ENCODE measurements at places on chromosomes 12 and 14.

- no peak for DNase-seq
These were observed 253.1 kb downstream of the CCDC91 start for GRCh38 chr12:28443337-28443736.

GRCh38 chr12:49260166-49260565 lies 4.7 kb upstream of the TUBA1C start:
- peak; percentile 13 for DNase-seq

- no peak for DNase-seq
These were observed 843.2 kb downstream of the GALC start for GRCh38 chr14:87149583-87150354.

DNA sequence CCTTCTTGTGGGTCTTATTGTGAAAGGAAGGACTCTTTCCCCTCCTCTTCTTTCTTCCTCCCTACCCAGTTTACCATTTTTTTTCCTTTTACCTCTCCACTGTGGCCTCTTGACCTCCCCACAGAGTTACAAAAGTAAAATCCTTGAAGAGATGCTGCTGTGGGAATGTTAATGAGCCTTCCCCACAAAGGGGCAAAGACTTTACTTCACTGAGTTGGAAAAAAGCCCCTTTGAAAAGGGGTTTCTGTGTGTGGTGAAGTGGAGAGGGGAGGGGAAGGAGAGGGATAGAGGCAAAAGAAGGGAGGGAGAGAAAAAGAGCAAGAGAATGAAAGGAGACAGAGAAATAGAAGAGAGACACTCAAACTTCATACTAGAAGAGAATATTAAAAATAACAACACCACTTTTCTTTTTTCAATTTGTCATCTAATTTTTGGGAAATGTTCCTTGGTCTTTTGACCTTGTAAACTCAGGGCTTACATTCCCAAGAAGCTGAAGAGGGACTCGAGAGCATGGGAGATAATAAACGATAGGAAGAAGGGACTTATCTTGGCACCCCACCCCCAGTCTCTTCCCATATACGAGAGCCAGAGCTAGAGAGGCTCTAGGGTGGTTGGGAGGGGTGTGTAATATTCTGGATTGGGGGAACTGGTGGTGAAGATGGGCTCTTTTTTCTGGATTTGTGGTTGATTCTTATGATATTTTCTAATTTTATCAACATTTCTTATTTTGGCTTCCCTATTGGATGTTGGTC lies 13.2 kb upstream of the SALL2 start:
- DNase-seq, result no peak

DNA sequence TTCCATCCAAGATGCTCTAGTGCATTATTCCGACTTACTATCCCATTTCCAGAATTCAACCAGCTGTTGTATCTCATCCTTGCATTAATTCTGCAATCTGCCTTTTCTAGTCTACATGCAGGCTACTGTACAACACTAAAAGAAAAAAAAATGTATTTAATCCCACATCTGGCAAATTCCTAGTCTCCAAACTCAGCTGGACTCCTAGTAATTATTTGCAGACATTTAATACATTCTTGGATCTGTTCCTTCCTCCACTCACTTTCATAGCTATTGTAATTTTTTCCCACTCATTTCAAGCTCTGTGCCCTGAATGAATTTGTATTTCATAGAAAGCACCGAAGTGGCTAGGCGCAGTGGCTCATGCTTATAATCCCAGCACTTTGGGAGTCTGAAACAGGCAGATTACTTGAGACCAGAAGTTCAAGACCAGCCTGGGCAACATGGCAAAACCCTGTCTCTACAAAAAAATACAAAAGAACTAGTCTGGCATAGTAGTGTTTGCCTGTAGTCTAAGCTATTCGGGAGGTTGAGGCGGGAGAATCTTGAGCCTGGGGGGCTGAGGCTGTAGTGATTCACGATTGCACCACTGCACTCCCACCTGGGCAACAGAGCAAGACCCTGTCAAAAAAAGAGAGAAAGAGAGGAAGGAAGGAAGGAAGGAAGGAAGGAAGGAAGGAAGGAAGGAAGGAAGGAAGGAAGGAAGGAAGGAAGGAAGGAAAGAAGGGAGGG lies 39.5 kb upstream of the YAF2 start:
- DNase-seq, result no peak

DNA sequence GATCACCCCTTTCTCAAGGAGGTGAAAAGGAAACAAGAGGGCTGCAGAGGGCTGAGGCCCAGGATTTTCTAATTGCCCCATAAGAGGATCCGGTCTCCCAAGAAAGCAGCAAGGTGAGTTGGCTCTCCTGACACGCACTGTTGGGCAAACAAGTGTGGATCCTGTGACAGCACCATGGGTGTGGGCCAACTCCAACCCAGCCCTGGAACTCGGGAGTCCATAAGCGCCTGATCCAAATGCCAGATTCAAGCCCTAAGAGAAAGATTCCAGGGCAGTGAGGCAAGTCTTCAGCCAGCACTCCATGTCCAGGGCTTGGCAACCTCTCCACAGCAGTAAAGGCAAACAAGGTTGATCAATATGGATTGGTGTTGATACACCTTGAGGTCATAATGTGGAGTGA lies 33.1 kb downstream of the KCNA5 start:
- DNase-seq, result no peak

DNA sequence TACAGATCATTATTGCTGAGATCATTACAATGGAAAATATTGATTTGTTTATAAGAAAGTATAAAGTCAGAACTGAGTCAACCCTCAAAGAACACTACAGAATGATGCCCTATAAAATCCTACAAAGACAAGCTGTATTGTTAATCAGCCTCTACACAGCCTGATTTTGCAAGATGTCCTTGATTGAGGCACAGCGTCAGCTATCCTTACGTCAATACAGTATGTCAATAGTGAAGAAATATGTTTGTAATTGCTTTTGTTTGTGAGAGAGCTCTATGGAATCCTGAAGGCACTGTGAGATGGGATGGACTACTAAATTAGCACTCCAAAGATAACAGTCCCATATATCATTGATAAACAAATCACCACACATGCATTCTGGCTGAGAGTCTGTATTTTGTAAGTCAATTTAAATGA lies 70.7 kb downstream of the RASSF9 start:
- no peak for DNase-seq

- DNase-seq, result no peak
These were observed 68.9 kb downstream of the CEP128 start for GRCh38 chr14:80872645-80873044.

GRCh38 chr12:70260646-70261045 lies 17.4 kb downstream of the CNOT2 start:
- no peak for DNase-seq

DNA sequence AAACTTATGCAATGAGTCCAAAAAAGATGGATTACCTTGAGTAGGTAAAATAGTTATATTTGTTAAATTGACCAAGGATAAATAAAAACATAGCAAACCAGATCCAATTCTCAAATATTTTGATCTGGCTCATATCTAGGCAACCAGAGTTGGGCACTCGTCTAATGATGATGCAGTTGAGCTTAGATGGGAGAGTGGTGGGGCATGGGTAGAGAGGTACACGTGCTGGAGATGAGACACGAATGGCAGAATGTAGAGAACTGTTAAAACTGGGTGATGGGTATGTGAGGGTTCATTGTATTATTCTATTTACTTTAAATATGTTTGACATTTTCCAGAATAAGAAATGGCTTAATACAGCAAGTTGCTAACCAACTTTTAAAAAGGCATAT lies 7.6 kb upstream of the RNF34 start:
- DNase-seq, result no peak

- DNase-seq, result no peak
These were observed 7.8 kb downstream of the ACVRL1 start for GRCh38 chr12:51915003-51915625.

Data from Kasumi-1 (cell line).